Stimulated activated CD8-positive, alpha-beta memory T cell treated with anti-CD3 and anti-CD28 coated beads, Interleukin-2, amount 100 ng/mL, for 1 hour (primary cell): ENCODE measurements at places on chromosomes 16 and 17.

- no peak for DNase-seq
Measured at GRCh38 chr17:81189670-81190530, 23.9 kb upstream of the AATK start.

- no peak for DNase-seq
Measured at GRCh38 chr17:72425133-72425793, 304.4 kb downstream of the SOX9 start.

DNA sequence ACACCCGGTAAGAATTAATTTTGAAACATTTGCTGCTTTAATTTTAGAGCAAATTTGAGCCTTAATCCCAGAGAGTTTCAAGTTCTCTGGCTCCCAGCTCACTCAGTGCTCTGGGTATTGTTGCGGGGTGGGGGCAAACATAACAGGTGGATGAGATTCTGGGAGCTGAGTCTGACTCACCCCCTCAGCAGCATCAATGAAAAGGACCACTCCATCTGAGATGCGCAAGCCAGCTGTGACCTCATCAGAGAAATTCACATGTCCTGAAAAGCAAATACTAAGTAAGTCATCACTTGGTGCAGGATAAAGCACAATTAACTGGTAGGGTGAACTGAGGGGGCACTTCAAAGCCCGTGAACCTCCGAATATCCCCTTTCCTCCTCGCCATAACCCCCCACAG is 19.9 kb downstream of the EFTUD2 start:
- DNase-seq = no peak

GRCh38 chr16:67304020-67304419 is 22.5 kb downstream of the KCTD19 start:
- no peak for DNase-seq

- no peak for DNase-seq
Measured at GRCh38 chr16:7967996-7968509, 622.3 kb downstream of the TMEM114 start.
